ENCODE measurements at places on chromosomes 2 and 18.

GRCh38 chr2:25674077-25674362 lies 643 bp upstream of the DTNB start:
- no peak for DNase-seq

GRCh38 chr2:98685930-98686887 lies 44.7 kb downstream of the MGAT4A start:
- DNase-seq: no peak

DNA sequence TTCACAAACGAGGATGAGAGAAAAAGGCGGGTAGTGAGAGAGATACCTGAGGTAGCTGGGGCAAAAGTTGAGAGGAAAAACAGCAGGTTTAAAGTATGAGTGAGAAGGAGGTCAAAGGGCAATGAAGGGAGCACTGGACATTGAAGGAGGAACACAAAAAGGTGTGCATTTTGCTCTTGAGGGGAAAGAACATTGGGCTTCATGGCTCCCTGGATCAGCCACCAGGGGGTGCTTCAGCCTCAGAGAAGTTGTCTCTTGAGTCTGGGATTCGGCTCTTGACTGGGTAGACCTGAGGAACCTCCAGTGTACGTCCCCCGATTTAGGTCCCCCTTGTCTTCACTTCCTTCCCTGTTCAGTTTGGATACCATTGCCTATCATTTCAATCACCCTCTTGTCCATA lies 128.5 kb downstream of the RAPGEF4 start:
- DNase-seq: peak; percentile 28

DNA sequence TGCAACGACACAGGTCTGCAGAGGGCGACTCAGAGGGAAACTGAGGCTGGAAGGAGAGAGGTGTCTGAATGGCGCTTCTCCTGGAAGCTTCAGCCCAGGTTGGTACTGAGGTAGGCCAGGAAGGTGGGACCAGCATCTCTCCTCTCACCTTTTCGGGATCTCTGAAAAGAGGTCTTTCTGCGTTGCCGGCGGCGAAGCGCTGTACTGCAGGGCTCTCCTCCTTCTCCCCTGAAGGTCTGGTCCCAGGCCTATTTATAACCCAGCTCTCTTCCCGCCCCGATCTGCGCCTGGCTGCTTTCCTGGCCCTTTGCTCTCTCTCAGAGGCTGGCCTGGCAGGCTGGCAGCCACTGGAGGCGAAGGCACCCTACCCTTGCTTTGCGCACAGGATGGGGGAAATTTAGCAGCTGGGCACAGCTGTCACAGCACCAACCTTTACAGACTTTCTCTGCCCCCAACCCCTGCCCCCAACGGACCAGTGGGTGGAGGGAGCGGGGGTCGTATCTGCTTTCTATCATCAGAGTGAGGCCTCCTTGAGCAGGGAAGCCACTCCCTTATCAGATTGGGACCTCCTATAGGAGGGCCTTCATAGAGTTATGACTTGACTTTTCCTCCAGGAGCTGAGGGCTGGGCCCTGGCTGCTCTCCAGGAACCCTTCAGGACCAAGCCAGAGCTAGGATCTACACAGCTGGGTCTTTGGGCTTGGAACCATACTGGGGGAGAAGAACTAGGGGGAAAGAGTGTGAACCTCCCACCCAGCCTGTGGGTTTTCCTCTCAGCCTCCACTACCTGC lies 1.1 kb downstream of the DYSF start:
- DNase-seq: no peak

GRCh38 chr2:220293966-220294365 lies 666.5 kb downstream of the SLC4A3 start:
- no peak for DNase-seq

GRCh38 chr18:36028859-36029258 lies 38.5 kb downstream of the RPRD1A start:
- no peak for DNase-seq

DNA sequence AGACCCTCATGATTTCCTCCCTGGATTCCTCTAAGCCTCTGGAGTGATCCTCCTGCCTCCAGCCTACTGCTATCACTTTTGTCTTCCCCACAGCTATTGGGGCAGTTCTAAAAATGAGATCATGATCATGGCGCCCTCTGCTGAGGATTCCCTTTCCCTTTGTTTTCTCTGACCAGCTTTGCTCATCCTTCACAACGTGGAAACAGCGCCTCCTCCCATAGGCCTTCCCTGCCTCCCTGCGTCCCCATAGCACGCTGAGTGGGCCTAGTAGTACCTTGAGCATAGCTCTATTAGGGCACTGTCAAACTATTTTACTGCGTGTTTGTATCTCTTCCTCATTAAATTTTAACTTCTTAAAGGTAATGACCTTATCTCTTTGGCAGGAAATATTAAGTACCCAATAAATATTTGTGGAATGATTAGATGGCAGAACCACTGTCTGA lies 207.0 kb upstream of the FANCL start:
- peak; percentile 93 for DNase-seq

GRCh38 chr2:127700527-127701192 lies 637 bp upstream of the SFT2D3 start:
- no peak for DNase-seq

DNA sequence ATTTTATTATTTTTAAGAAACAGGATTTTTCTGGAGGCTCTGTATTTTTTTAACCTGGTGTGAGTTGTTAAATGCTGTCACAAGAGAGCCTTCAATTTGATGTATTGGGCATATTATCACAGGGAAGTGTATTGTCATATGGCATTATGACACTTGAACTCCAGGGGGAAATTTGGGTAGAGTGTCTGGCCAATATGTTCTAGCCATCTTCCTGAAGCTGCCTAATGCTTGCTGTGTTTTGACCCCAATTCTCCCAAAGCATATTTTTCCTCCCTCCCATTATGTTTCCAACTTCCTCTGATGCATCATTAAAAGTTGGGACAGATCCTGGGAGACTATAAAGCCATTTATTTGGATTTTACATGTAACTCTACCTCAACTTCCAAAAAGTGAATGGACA lies 214.1 kb upstream of the SESTD1 start:
- peak; percentile 8 for DNase-seq

DNA sequence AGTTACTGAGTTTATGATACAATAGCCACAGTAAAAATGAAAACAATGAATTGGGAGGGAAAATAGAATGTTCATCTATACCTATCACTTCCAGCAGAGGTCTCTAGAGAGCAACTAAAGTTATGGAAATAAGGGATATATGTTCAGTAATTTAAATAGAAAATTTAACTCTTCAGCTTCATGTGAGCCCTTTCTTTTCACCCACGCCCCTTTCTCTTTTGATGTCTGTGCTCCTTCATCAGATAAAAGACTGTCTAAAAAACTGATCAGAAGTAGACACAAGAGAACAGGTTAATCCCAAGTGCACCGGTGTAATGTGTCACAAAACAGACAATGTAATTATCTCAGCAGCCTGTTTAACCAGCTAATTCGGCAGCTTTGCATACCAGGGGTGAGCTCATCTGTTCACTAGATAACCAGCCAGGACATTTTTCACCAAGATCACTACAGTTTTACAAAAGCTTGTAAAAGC lies 238.5 kb upstream of the ERBB4 start:
- DNase-seq: peak; percentile 61

GRCh38 chr2:6845312-6845711 lies 20.4 kb downstream of the CMPK2 start:
- DNase-seq: no peak

DNA sequence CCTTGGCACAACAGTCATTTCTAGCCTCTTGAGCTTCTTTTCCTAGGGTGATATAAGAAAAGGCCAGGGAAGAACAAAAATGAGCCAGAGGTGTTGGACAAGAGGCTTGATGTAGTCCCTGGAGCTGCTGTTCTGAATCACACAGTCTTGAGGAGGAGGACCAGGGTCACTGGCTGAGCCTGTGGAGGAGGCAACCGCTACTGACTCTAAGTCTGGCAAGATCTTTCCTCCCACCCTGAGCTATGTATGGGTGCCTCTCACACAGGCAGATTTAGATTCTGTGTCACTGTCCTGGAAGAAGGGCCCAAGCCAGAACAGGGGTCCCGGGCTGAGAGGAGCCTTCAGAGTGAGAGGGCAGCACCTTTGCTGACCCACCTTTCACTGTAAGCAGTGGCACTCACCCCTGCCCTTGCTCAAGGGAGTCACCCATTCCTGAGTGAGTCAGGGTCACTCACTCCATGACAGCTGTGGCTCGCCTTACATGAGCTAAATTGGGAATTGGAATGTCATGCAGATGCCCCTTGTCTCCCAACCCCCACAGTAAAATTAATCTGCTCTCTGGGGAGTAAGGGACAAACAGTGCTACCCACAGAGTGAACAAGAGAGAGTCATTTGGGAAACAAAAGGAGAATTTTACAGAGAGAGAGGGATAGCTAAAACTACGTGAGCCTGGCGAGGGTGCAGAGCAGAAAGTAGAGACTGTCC lies at the start of gene TRIM54:
Gene TRIM54, plus strand, starts transcription at position 575 of the 705 bp plus-strand sequence. CDS start 303 bp downstream, outside the sequence.
- peak; percentile 37 for DNase-seq

DNA sequence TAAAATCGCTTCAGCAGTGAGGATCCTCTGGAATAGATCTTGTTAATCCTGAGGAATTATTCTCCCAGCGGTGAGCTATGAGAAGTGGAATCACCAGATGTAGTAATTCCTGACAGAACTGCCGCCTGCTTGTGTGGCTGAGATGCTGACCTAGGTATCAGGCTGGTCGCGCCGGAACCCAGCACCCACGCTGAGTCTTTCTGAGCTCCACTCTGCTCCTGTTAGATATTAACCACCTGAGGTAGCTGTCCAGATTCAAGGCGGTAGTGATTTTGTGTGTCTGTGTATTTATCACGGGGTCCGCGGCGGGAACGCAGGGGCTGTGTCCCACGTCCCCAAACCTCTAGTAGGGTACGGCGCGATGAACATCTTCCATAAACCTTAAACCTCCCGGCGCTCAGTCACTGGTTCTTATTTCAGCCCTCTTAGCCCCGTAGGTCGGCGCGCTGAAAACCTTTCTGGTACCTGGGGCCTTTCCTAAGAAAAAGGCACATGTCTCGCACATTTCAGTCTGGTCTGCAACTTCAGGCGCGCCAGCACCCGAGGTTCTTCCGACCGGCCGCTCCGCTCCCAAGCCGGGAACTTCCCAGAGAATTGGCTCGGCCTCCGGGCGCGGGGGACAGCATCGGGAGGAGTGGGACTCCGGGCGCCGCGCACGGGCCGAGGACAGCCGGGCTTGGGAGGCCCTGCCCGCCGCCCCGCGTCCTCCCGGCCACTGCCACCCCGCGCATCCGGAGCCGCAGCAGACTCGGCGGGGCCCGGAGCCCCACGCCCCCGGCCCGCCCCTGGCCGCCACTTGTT lies 542 bp upstream of the CNNM3 start:
- peak; percentile 49 for DNase-seq

DNA sequence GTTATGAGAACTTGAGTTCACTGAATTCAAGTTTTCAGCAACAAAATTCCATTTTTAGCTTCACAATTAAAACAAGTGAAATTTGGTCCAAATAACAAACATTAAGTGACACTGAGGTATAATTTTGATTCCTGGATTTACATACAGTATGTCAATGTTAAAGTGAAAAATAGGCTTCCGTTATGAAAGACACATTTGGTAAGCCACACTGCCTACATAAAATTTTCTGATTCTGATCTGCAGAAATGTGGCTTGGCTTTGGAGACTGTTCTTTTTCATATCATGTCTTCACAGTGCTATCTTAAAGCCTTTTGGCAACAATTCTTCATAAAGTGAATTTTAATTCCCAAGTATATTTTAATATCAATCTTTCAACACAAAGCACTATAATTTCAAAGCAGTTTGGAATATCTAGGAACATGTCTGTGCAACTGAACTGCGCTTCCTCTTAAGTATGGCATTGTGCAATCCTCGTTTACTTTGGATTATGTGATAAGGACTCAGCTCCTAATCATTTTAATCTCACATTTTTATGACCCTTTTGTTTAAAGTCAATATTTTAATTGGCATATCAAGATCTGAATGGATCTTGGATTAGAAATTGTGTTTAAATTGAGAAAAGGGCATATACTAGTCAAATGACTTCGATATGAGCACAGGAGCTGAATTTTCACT lies 60.0 kb downstream of the RBMS1 start:
- DNase-seq: no peak

DNA sequence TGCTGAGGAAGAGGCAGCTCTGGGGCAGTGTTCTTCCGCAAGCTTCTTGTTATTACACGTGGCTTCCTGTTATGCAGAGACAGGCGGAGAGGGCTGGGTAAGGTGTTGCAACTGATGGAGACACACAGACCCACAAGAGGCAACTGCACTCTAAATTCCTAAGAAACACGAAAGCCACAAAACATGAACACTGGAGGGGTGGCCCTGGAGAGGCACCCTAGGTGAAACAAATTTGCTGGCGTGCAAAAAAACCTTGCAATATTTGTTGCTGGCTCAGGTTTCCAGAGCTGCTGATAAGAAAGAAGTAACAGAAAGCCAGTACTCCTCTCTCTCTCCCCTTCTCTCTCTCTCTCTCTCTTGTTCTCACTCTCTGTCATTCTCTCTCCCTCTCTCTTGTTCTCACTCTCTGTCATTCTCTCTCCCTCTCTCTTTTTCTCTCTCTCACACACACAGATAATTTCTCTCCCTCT lies 31.8 kb downstream of the ARHGAP25 start:
- no peak for DNase-seq

GRCh38 chr2:65339648-65340047 lies 92.8 kb downstream of the SPRED2 start:
- DNase-seq: no peak

DNA sequence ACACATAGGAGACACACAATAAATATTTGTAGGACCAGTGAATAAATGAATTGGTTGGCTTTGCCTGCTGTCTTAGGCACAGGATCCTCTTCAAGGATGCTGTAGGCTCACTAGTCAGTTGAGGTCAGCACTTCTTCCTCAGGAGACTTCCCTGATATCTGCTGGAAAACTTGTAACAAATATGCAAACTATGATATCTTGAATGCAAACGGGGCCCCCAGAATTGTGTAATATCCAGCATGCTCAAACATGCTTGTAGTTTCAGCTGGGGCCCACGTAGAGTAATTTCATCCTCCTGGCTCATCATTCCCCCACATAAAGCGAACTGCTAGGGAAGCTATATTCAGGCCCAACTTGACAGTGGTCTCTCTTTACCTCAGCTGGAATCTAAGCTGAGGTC lies 43.6 kb downstream of the POLE4 start:
- DNase-seq: no peak

DNA sequence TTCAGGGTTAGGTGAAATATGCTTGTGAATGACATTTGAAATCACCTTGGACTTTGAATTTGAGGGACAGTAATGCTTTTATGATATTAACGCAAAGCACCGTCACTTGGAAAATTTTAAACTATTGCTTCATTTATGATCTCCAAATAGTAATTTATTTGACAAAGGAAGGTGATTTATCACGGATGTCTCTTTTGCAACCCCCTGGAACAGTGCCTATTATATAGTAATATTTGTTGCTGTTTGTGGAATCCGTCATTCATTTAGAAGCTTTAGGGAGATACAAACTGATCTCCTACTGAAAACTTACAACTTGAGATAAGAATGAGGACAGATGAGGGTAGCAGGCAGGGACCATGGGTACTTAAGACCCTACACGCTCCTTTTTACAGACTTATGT lies 10.7 kb upstream of the ZEB2 start:
- DNase-seq: no peak

- no peak for DNase-seq
Measured at GRCh38 chr2:36427790-36428243, 72.2 kb downstream of the CRIM1 start.
